Inflammatory macrophage treated with lipopolysaccharide for 4 hours (primary cell): ENCODE measurements at places on chromosomes 12 and 14.

GRCh38 chr12:52835271-52836041 is 1.3 kb upstream of the KRT79 start:
- DNase-seq = no peak

DNA sequence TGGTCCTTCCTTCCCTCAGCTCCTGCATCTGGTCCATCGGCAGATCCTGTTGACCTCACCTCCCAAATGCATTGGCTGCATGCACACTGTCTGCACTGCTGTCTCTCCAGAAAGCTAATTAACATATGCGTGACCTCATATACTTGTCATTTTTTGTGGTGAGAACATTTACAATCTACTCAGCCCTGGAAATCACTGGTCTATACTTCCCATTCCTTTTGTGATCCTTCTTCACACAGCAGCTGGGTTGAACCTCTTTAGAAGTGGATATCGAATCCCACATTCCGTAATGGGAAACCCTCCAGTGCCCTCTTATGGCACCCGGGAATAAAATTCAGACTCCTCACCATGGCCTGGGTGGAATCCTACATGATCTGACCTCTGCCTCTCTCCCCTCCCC is 45.0 kb downstream of the SMOC1 start:
- no peak for DNase-seq

- DNase-seq = no peak
Observed at GRCh38 chr12:64036414-64036813, 185.7 kb downstream of the KICS2 start.

DNA sequence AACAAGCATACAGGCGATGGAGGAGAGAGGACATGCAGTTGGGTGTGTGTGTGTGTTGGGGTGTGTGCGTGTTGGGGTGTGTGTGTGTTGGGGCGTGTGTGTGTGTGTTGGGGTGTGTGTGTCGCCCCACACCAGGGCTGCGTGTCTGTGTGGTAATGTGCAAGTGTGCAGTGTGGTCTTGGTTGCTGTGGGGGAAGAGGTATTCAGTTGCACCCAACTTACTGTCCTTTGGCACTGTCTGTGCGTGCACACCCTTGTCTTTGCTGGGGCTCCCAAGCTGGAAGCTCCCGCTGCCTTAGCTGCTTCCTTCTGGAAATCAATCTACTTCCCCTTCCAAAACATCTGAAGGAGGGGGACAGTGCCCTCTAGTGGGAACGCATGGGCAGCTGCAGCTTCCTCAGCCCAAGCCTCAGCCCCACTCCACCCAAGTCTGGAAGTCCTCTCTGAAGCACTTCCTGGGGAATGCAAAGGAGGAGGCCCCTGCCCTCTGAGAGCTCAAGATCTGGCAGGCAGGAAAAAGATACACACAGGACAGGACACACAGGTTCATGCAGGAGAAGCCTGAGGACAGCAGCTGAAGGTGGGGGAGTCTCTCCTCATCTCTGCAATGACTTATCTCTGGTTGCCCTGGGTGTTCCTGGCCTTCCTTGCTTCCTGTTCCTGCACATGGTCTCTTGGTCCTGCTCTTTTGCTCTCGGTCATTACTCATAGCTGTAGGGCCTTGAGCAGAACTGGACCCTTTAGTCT is 13.1 kb downstream of the ASIC1 start:
- DNase-seq = peak; percentile 79

DNA sequence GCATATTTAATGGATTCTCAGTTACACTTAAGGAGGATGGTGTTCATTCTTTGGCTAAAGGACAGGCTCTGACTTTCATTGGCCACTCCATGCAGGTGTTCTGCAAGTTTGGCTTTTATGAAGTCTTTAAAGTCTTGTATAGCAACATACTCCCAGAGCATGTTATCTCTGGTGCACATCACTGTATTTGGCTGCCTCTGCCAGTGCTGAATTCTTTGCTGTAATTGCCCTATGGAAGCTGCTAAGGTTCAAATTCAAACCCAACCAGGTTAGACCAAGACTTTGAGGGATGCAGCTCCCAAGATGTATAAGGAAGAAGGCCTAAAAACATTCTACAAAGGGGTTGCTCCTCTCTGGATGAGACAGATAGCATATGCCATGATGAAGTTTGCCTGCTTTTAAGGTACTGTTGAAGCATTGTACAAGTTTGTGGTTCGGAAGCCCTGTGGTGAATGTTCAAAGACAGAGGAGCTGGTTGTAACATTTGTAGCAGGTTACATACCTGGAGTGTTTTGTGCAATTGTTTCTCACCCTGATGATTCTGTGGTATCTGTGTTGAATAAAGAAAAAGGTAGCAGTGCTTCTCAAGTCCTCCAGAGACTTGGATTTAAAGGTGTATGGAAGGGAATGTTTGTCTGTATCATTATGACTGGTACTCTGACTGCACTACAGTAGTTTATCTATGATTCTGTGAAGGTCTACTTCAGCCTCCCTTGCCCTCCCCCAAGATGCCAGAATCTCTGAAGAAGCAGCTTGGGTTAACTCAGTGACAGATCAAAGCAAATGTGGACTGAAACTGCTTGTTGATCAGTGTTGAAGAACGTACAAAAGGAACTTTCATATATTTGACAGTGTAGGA is 19.4 kb downstream of the TMEM116 start:
- no peak for DNase-seq

- no peak for DNase-seq
Observed at GRCh38 chr12:74227846-74228545, 309.6 kb upstream of the ATXN7L3B start.

GRCh38 chr14:28764257-28765160 is 2.1 kb upstream of the FOXG1 start:
- DNase-seq = no peak

DNA sequence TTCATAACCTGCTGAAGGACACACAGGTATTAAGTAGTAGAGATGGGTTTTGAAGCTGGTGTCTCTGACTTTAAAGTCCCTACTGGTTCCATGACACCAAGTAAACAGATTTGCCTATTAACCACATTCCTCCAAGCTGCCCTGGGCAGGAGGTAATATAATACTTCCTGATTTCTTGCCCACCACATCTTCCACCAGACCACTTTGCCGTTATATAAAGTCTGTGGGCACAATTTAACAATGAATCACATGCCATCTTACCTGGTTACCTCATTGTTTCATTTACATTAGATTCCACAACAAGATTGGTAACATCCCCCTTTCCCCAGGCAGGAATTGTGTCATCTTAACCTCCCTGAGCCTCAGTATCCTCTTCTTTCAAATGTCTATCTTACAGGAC is 900 bp upstream of the LRRC23 start:
- DNase-seq = no peak

- DNase-seq = no peak
Observed at GRCh38 chr14:33249233-33249820, 310.6 kb downstream of the NPAS3 start.

DNA sequence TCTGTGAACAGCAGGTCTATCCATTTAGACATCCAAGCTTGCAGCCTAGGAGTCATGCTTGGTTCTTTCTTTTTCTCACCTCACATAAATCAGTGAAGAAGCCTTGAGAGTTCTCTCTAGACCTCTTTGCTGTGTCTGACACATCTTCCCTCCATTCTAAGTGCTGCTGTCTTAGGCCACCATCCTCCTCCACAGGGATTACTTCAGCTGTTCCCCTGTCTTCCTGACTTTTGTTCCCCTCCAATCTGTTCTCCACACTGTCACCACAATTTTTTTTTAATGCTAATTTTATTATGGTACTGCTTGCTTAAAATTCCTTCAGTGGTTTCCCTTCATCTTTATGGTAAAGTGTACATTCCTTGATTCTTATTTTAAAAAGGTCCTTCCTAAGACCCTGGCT is 71.8 kb downstream of the DERA start:
- DNase-seq = no peak

- peak; percentile 90 for DNase-seq
Observed at GRCh38 chr14:102795060-102795925, 18.0 kb downstream of the TRAF3 start.
